ENCODE measurements at places on chromosomes 3 and 15.
A peak's percentile ranks its signal among the peaks of the same experiment; 100 is the strongest.

DNA sequence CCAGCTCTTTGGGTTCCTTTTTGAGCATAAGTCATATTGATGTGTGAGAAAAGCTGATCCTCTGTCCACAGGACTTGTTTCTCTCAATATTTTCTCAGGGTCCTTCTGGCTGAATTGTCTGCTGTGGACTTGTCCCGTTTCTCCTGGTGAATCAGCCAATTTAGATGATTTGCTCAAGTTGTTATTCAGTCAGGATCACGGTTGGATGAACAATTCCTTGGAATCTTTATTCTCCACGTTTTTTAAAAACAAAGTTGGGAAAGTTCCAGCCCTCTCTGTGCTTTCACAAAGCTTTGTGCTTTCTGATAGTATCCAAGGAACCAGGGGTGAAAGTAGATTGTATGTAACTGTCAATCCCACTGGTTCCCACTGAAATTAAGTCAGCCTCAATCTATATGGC, 61.3 kb downstream of the LRRC3B start:
- no peak for DNase-seq

DNA sequence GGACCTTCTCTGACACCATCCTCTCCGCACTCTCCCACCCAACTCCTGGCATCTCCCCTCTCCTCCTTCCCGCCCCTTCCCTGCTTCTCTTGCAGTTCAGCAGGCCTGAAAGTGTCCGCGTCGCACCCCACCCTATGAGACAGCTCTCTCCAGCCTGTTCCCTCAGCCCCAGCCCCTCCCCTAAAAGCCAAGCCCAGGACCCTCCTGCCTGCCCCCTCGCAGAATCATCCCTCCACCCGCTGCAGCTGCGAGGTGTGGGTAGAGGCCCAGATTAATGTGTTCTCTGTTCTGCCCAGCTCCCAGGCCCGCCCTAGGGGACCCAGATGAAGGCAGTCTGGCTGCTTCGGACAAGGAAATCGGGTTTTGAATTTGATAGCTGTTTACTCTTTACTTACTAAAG, 410 bp downstream of the PRR23E start:
- DNase-seq = no peak

GRCh38 chr3:23919628-23920027, 2.7 kb downstream of the RPL15 start:
- DNase-seq = no peak

DNA sequence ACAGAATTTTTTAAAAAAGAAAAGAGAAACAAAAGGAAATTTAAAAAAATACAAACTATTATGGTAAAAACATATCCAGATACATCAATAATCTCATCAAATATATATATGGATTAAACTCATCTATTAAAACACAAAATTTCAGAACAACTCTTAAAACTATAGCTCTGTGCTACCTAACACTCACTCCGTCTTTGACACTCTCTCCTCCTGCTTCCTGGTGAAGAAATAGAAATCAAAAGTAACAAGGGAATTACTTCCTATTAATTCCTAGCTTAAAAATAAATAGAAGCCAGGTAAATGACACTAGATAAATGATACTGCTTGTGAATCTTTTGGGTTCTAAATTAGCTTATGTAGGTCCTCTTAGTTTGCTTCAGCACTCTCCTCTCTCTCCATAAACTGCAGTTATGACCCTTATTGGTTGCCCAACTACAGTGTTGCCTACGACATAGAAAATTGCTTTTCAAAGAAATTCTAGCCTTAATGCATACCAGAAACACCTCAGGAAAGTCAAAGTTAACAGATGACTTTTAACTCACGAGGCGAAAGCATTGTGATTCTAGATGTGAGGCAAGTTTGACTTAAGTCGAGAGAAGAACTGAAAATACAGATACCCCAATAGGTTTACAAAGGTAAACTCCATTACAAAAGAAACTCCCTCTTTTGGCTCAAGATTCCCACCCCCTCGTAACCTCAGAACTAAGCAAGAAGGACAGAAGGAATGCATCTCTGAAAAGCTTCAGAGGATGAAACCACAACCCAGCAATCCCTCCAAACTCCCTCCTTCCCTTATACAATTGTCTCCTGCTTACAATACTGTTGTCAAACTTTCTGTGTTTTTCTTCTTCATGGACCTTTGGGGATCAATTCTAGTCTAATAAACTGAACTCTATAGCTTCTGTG, 394.7 kb downstream of the FGF12 start:
- no peak for DNase-seq

DNA sequence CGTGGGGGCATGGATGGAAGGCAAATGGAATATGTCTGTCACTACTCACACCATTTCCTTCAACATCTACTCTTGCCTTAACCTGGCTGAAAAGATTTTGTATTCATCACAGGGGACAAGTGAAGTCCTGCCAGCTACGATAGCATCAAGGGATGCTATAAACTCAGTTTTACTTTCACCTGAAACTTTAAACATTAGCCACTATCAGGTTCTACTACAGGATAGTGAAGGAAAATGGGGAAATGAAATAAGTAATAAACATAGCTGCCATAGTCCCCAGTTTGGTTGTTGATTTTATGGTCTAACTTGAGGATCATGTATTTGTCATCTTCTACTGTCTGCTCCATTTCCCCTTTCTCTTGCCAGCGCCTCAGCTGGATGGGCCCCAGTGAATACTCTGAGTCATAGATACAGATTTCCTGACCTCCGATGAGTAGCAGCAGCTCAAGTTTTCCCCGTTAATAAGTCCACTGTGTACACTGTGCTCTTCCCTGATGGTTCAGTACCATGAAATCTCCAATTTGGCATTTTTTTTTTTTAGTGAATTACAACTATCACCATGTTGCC, 338.2 kb upstream of the SLCO3A1 start:
- no peak for DNase-seq

DNA sequence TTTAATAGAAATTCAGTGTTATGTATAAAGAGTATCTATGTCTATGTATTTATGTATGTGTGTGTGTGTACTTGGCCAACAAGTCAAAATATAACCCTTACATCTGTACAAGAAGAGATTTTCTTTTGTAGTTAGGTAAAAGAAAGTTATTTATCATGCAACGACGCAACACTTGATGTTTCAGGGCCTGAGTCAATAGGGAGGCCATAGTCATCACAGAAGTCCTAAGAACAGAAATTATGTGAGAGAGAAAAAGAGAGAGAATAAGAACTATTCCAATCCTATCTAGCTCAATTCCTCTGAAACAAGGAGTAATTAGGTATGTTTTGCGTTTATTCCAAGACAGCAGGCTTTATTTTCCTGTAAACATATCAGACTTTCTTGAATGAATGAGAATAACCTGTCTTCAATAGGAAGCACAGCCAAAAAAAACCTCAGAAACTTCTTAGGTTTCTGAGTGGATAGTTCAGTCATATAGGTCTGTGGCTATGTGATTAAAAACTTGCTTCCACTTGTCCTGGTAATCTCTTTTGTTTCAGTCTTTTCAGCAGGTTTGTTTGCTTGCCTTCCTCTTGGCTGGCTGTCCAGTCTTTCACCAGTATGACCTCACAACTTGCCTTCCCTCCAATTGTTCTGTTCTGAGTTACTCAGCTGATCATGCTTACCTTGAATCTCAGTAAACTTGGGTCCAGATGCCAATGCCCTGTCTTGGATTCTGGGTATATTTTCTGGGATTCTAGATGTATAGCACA, 382.4 kb upstream of the GBE1 start:
- DNase-seq = no peak

- DNase-seq = no peak
Observed at GRCh38 chr15:85616549-85617110, 178.1 kb downstream of the KLHL25 start.

- peak; percentile 0 for DNase-seq
Observed at GRCh38 chr3:122635789-122636188, 44.9 kb upstream of the PARP14 start.

DNA sequence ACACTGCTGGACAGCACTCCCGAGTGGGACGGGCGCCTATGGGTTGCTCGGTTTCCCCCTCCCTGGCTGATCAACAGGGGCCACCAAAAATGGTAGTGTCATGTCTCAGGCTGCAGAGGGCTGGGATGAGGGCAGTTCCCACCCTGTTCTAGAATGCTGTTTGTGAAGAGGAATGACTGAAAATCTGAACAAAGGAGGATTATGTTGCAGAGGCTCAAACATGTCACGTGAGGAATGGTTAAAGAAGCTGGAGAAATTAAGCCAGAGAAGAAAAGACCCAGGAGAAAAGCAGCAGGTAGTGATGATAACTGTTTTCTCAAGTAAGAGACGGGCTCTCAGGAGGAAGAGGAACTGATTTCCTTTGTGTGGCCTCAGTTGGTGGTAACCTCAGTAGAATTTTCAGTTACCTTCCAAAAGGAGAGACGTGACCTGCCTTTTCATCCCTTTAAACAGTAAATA, 10.4 kb downstream of the SPG21 start:
- no peak for DNase-seq

DNA sequence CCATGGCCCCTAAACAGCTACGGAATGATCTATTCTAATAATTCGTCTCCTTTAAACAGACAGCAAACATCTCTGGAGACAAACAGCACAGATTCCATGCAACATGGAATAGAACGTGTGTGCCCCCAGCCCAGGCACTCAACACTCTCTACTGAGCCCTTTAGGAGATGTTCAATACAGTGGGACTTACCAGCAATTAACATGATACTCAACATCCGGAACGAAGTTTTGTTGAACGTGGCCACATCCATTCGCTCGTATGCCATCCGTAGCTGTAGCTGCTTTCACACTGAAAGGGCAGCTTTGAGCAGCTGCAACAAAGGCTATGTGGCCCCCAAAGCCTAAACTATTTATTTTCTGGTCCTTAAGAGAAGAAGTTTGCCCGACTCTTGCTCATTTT, 3.5 kb downstream of the ADAMTS17 start:
- no peak for DNase-seq

DNA sequence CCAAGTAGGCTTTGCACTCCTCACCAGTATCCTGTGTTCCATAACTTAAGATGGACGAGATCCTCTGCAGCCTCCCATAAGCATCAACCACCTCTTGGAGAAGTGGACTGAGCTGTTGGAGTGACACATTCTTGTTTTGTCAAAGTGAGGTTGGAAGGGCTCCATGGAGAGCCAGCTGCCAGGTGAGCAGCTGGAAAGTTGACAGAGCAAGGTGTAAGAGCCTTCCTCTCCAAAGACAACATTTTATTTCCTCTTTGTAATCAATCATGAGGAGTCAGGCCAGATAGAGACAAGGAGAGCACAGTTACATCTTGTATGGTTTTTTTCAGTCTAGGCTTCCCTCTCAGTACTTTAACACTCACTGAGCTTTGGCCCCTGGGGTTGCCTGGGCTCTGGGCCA, 5.1 kb downstream of the ABI3BP start:
- DNase-seq = no peak

DNA sequence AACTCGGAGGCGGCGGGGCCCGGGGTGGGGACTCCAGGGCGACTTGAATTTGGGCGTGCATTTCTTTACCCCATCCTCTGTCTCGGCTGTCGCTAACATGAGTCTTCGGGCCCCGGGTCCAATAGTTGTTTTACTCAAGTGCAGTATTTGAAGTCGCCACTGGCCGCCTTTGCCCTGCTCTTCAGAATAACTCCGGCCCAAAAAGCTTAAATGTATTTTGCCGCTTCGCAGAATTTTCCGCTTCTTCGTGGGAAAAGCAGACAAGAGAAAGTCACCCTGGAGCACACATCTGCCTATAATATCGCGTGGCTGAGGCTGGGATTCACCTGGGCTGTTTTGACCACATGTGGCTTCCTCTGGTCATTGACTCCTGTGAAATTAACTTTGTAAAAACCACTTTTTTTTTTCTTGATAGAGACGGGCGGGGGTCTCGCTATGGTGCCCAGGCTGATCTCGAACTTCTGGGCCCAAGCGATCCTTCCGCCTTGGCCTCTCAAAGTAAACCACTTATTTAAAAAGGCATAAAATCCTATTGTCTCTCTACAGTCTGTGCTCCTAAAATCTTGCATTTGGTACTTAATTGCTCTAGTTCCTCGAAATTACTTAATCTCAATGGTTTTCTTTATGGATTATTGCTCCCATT, 676 bp downstream of the CNOT10 start:
- no peak for DNase-seq

DNA sequence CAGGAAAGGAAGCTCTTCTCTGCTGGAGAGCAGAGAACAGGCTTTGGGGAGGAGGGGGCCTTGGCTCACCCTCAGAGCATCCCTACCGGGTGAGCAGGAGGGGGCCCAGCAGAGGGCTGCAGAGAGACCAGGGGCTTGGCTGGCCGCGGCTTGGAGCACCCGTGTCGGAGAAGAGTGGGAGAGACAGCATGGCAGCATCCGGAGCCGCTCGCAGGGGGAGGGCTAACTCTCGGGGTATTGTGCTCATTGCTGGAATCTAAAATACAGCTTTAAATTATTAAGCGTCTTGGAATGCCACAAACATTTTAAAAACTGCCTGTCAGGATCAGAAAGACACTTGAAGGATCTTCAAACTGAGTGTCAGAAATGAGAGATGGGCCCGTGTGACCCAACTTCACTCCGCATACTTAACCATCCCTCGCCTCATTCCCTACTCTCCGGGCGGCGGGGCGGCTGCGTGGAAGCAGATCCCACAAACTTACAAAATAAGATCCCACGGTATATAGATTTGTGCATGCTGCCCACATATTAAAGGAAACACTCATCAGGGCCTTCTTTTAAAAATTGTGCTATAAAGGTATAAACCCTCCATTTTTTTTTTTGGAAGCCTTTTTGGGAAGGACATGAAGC, 53.9 kb downstream of the EIF4E3 start:
- no peak for DNase-seq

- DNase-seq = no peak
Observed at GRCh38 chr3:44795197-44795596, 33.6 kb downstream of the KIF15 start.

DNA sequence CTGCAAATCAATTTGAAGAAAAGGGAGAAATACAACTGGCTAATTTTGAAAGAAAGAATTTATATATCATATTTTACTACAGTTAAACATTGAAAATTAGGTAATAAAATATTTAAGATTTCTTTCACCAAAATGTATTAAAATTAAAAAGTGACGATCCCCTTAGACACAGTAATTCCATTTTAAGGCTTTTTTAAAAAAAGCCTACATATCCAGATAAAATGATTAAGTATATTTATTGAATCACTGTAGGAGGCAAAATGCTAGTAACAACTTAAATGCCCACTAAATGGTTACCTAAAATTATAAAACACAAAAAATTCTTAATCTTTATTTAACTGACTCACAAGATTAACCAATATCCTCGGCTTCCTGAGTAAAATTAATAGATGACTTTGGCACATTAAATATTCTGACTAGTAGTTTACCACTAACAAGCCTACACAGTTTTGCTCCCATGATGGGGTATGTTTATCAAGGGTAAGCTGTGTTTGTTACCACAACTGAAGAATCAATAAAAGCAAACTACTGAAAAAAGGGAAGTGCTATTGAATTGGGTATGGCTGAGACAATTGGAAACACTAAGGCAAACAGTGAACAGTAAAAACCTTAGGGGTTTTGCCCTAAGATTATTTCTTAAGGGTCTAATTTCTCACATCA, 28.4 kb downstream of the ANKRD28 start:
- DNase-seq = no peak

Measured in anterior cingulate cortex (tissue), 58 donors.